Stimulated activated CD4-positive, alpha-beta T cell treated with anti-CD3 and anti-CD28 coated beads, Interleukin-4, amount 100 ng/mL, for 48 hours (primary cell): ENCODE measurements at places on chromosomes 5 and 9.

DNA sequence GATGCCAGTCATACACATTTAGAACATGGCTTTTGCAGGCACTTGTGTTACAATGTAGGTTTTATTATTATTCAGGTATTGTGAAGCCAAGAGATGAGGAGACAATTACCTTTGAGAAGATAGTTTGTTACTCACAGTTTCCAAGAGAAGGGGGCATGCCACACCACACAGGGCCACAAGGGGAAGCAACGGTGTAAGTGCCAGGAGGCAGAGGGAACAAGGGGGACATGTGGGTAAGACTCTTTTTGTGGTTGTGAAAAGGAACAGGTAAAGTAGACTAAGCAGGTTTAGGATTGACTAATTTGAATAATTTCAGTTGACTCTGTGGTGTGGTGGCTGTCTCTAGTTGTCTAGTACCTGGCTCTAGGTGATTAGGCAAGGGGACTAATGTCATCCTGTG lies 191.2 kb downstream of the TRPM6 start:
- DNase-seq: no peak

DNA sequence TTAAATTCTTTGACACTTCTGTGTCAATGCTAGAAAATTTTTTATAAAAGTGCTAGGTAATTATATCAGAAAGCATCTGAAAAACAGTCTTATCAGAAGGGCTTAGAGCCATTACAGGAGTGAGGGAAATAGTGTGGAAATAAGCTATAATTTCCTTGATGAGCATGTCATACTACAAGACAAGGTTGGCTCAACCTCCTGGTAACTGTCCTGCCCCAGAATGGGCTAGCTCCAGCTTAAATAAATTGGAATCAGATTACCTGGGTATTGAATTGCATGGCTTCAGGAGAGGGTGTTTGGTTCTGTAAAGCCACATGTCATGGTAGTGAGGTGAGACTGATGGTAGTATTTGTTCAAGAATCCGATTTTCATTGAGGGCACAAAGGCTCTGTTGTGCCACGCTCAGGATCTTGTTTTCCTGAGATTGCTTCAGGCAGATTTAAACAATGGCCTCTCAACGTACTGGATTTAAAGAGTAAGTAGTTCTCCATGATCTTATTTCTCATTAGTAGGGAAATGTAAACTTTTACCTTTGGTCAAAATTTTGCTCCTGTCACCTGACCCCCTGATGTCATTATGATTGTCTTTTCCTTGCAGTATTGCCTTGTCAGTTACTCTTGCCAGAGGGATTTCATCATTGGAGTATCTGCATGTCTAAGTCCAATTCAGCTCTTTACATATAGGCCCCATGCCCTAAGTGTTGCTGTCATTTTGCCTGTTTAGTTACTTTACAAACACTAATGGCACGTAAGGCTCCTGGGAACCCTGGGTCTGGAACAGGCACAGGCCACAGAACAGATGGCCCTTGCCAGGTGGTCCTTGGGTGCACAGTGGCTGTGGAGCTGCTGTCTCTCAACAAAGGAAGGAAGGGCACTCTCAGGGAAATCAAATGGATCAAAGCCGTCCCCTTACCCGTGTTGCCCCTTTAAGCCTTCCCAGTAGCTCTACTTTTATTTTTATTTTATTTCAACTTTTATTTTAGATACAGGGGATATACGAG lies 21.3 kb downstream of the TRIO start:
- DNase-seq: no peak

GRCh38 chr5:2024986-2025721 lies 142.4 kb upstream of the IRX4 start:
- no peak for DNase-seq

GRCh38 chr5:59169768-59170150 lies 586.9 kb downstream of the RAB3C start:
- no peak for DNase-seq

DNA sequence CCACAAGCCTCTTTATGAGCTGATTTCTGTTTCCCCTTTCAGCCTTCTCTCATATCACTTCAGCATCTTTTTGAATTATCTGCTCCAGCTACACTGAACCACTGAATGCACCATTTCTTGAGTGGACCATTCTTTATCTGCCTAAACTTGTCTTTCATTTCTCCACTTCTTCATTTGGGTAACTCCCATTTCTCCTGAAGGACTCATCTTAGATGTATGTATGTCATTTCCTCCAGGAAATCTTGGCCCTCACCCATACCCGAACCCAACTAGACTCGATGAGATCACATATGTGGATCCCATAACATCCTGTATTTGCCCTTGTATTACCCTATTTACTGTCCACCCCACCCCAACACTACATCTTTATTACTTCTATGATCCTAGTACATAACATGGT lies 249.8 kb downstream of the KIF4B start:
- no peak for DNase-seq

DNA sequence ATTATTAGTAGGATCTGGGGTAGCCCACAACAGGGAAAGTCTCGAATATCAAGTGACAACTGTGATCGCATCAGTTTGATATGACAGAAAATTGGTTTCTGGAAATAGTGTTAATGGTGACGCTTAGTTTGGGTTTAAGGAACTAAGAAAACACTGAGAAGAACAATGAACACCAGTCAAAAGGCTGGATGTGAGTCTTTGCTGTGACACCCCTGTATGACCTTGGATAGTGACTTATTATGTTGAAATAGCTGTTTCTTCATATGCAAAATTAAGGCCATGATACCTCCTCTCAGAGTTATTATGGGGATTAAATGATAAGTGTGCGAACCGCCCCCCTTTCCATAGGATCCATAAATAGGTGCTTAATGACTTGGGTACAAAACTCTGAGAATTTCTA lies 926 bp downstream of the DNAJC25 start:
- DNase-seq: no peak

GRCh38 chr9:133681658-133682306 lies 45.6 kb downstream of the DBH start:
- no peak for DNase-seq

- DNase-seq: no peak
Observed at GRCh38 chr9:111148052-111149017, 110.1 kb upstream of the LPAR1 start.

DNA sequence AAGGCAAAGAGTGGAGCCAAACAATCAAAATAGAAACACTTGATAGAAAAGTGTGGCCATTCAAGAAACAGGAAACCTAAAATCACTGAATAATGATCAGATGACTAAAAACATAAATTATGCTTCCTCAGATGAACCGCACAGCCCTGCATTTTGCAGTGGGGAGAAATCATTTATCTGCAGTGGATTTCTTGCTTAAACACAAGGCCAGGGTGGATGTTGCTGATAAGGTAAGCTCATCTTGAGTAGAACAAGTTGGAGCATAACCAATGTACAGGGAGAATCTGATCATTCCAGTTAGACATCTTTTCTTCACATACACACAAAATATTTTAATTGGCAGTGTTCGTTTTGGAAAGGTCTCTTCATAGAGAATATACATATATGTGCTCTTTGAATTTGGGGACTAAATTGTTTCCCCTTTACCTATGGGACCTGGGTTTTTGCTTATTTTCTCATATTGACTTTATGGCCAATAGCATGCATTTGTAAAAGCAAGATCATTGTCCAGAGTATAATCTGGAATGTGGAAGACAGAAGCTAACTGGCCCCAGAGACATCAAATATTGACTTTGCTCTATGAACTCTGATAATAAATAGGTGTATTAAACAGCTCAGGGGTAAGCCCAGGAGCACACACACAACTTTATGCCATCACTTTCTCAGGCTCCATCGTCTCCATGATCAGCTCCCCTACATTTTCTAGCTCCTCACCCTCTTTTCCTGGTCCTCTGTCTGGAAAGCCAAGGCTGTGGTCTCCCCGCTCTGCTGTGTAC lies 9.1 kb downstream of the ANKDD1B start:
- no peak for DNase-seq

DNA sequence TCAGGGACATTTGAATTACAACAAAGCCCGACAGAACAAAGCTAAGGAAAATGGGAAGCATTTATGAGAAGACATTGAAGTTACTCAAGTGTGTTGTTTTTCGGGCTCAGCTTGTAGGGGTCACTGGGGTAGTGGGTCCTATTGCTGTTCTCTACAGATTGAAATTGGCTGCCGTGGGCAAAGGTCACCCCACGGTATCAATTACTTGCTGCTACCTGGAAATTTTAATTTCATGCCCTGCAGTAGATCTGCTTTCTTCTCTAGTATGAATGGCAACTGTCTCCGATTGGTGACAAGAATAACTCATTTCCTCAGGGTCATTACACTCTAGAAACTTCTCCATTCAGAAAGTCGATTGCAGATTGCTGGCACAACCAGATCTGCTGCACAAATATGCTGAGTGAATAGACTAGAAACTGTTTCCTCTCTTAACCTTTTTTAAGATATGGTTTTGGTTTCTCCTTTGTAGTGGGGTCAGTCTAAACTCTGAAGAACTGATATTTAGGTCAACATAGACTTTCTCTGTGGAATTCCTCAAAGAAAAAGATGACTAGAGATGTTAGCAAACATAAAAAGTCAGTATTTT lies 454.1 kb downstream of the ARHGEF28 start:
- DNase-seq: no peak

GRCh38 chr5:150670275-150670947 lies 9.4 kb downstream of the MYOZ3 start:
- no peak for DNase-seq

DNA sequence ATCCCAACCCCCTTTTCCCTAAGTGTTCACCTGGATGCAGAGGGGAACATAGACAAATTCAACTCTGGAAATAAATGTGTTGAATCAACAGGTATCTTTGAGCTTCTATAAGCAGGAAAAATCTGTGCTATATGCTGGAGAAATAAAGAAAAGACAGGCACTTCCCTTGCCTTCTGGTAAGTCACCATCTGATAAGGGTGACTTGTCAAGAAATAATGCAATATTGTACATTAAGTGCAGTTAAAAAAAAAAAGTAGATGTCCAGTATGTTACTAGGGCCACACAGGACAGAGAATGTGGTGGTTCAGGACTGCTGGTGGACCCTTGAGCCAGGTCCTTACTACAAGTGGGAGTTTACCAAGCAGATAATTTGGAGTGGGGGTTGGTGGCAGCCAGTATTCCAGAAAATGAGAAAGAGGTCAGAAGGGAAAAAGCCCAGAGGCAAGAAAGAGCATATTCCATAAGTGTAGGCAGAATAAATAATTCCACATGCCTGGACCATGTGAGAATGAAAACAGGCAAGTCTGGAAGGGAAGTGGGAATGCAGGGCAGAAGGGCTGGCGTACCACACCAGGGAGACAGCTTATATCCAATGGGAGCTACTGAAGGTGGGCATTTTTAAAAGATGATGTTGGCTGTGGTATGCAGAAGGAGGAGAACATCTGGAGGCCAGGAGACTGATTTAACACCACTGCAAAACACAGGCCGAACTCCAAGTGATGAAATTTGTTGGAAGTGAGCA lies 209.9 kb downstream of the SEMA5A start:
- DNase-seq: no peak

DNA sequence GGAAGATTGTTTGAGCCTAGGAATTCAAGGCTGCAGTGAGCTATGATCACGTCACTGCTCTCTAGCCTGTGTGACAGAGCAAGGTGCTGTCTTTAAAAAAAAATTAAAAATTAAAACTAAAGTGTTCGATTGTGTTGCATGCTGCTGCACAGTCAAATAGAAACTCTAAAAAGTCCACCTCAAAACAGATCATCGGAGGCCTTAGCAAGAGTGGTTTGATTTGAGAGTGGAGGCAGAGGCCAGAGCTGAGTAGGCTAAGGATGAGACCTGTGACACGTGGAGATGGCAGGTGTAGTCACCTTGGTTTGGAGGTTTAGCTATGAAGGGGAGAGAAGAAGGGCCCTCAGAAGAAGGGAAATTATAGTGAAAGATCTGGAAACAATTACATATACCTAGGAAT lies 2.8 kb upstream of the PTPDC1 start:
- no peak for DNase-seq

DNA sequence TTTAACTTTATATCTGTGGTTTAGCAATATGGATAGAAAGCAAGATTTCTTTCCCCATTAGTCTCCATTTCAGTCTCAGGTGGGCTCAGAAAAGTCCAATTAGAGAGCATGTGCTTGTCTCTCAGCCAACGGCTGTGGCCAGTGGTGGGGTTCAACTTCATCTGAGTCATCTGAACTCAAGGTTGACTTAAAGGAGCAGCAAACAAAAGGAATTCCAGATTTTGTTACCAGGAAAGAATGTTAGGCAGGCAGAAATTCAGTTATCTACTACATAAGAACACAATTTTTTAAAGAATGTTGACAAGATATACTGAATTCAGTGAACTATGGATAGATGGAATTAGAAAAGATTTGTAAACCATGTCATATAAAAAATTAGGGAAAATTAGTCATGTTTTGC lies 784.1 kb downstream of the MAT2B start:
- no peak for DNase-seq

DNA sequence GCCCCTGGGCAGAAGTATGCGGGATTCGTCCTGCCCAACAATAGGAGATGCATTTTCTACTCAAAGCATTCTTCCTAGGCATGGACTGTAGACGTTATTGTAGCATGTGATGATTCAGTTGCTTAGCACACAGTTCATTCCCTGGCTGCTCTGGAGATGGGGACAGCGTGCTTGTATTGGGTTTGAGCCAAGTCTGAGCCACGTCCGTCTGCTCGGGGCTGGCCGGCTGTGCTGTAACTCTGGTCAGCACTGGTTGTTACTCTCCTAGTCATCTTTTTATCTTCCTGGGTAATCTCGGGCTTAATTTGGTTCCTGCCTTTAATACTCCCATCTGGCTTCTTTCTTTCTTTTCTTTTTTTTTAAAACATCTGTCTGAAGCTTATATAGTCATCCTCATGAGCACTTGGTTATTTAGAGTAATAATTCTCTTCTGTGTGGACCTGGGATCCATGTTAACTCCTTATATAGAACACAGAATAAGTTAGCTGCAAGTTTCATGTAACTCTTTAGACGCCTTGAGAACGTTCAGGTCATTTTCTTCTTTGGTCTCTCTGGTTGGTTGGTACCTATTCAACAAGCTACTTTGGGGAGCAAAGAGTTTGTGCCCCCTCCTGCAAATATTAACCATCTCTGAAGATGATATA lies 118.8 kb upstream of the RPS23 start:
- DNase-seq: no peak

DNA sequence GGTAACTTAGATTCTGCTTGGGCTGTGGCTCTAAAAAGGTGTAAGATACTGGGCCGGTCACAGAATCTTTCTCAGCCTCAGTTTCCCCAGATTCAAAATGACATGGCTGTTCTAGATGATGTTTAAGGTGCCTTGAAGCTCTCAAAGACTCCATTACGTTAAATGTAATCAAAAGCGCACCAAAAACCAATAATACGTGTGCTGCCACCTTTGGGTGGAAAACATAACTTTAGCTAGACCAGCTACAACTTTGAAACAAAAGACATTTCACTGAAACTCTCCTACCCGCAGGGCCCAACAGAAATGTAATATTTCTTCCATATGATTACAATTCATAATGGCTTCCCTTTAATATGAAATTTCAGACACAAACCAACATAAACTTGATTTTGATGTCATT lies 35.0 kb upstream of the PCSK5 start:
- DNase-seq: no peak

DNA sequence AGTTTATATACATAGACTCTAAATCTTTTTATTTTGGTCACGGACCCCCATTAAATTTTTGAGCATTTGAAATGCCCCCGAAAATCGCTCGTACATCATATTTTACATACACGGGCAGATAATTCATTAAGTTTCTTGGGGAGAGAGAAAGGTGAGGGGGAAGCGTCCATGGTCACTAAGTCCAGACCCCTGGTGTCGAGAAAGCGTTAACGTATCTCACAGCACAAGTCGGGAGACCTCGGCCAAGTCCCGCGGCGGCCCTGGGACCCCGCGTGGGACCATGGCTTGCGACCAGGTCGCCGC lies 794 bp downstream of the PTBP3 start:
- DNase-seq: no peak

- DNase-seq: no peak
Observed at GRCh38 chr5:100731768-100732167, 171.3 kb downstream of the ST8SIA4 start.
